ENCODE measurements at places on chromosomes 16 and 17.

DNA sequence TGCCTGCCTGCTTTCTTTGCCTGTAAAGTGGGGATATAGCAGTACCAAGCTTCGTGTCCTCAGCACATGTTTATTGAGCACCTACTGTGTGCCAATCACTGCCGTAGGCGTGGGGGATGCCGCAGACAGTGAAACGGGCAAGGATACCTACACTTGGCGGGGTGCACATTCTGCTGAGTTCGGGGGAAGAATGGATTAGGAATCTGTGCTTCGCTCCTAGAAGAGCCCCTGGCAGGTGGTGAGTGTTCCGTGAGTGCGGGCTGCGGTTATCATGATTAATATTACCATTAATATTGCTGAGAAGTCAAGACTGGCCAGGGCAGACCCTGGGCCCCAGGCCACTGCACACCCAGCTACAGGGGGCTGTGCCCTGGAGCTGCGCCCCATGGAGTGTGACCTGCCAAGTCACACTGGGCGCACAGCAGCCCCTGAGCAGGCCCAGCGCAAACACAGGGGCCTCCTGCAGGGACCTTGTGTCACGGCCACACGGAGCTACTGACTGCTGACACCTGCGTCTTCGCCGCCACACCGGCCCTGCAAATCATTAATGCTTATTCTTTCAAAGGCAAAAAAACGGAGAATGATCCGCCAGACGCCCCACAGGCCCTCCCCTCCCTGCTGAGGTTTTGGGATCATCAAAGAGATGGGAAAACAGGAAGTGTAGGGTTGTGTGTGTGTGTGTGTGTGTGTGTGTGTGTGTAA lies 213.4 kb upstream of the GSE1 start:
- DNase-seq: no peak

- no peak for DNase-seq
Measured at GRCh38 chr16:63776437-63776836, 1345.4 kb downstream of the CDH11 start.

GRCh38 chr17:7436556-7437368 lies 1.5 kb downstream of the TMEM102 start:
- no peak for DNase-seq

DNA sequence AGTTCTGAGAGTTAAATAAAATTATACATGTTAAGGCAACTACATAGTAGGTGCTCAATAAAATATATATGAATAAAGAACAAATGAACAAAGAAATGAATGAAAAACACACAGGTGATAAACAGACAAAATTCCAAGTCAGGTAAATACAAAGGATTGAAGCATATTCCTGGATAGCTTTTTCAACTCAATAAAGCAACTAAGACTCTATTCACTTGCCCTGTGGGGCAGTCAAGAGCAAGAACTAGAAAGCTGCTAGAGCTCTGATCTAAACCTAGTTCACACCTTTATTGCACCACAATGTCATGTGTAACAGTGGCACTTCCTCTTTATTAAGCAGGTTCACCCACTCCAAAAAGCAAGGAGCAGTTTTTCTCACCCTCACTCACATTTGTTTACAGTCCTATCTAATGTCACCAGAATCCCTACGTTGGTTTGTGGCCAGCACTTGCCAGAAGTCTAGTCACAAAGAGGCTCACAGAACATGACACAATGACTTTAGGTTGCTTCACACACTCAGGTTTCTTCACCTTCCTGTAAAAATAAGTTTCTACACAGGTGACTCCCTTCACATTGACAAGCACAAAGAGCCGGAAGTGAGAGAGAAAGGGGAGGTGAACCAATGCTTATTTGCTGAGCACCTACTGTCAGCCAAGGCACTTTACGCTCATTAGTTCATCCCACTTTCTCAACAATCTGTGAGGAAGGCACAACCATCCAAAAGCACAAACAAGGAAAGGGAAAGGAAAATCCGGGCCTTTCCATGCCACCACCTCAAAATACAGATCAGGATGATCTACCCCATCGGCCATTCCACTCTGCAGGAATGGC lies 70.8 kb downstream of the XPO6 start:
- no peak for DNase-seq

DNA sequence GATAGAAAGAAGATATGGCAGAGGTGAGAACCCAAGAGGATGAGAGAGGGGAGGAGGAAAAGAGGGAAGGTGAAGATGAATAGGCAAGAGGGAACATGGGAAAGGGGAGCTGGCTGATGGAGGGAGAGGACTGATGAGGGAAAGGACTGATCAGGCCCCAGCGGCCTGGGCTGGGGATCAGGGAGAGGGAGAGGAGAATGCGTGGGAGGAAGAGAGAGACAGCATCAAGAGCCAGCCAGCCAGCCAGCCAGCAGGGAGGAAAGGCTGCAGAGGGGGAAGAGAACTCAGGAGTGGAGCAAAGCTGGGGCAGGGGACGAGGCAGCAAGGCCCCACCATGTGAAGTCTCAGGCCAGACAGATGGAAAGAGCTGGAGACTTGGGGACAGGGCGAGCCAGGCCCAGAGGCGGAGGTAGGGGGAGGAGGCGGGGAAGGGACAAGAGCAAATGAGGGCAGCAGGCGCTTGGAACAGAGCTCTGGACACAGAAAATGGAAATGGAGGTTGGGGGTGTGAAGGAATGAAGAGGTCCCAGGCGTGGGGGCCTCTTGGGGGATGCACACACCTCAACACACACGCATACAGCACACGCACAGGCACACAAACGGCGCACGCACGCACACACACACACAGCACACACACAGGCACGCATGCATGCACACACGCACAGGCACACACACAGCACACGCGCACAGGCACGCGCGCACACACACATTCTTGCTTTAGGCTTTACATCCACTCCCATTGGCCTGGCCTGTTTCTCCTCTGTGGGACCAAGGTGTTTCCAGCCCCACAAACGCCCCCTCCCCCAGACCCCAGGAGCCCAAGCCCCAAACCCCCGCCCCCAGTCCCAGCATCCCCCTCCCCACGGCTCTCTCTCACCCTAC lies 12.3 kb downstream of the DLG4 start:
- no peak for DNase-seq

DNA sequence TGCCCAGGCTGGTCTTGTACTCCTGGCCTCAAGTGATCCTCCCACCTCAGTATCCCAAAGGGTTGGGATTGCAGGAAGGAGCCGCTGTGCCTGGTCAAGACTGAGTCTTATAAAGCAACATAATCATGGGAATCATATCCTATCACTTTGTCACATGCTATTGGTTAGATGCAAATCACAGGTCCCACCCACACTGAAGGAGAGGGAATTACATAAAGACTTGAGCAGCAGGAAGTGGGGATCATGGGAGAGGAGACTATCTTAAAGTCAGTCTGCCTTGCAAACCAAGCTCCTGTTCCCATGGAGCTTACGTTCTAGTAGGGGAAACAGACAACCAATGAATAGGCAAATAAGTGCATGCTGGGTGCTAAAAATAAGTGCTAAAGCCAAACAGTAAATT lies 28.3 kb upstream of the TENT4B start:
- no peak for DNase-seq

DNA sequence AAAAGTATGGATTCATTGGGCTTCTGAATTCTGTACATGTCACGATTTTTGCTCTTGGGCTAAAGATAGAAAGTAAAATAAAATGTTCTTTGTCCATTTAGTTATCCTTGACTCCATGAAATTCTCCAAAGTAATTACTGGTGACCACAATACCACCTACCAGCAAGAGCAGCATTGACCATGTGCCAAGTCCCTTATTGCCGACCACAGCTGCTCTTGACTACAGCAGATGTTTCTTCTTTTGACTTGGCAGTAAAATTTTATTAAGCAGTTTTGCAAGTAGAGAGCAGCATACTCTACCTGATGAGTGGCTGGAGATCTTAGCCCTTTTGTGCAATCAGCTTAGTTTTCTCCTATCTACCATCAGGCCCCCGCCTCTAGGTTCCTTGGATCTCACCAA lies 152.2 kb upstream of the TBX2 start:
- DNase-seq: no peak

- DNase-seq: no peak
Measured at GRCh38 chr16:83441517-83441916, 366.3 kb upstream of the HSBP1 start.
